Stimulated activated CD4-positive, alpha-beta T cell treated with anti-CD3 and anti-CD28 coated beads, Interleukin-4, amount 100 ng/mL, for 4 hours (primary cell): ENCODE measurements at places on chromosomes 13 and 19.

DNA sequence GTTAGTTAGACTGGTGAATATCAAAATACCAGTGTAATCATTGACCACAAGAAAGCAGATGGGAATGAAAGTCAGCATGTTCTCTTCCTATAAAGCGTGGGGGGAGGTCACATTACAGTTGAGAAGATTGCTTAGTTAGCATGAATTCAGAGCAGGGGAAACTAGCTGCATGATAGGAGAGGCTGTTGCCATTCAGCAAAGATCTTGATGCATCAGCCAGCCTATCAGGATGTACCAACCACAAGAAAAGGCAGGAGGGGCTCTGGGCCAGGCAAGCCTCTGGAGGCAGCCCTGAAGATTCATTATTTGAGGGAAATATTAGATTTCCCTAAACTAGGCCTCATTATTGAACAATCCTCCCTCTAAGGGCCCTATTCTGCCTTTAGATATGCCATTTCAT, 5.0 kb upstream of the MTMR6 start:
- no peak for DNase-seq

- no peak for DNase-seq
Observed at GRCh38 chr19:1066251-1066747, 668 bp upstream of the ARHGAP45 start.

GRCh38 chr13:41130356-41130755, 2.2 kb downstream of the KBTBD6 start:
- no peak for DNase-seq

GRCh38 chr19:38151242-38151641, 72.8 kb downstream of the DPF1 start:
- DNase-seq, result no peak

DNA sequence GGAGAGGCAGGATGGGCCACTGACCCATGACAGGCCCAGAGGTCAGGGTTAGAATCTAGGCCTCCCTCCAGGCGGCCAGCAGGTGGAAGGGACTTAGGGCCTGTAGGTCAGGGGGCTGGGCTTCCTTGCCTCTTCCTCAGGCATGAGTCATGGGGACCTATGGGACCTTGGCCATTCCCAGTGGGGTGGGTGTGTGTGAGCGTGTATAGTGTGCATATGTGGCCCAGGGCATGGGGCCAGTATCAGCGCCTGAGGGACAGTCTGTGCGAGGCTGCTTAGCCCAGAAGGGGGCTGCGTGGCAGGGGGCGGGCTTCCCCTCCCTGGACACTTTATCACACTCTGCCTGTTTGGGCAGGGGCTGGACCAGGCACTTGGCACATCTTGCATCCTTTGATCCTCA, 13.3 kb downstream of the KCTD15 start:
- no peak for DNase-seq
